NCI-H2029 treated with DMSO at 0.1 percent for 48 hours (cell line): ENCODE measurements at places on chromosomes 13 and 19.

GRCh38 chr13:44300895-44301638, 72.6 kb upstream of the SERP2 start:
- DNase-seq: peak; percentile 44

DNA sequence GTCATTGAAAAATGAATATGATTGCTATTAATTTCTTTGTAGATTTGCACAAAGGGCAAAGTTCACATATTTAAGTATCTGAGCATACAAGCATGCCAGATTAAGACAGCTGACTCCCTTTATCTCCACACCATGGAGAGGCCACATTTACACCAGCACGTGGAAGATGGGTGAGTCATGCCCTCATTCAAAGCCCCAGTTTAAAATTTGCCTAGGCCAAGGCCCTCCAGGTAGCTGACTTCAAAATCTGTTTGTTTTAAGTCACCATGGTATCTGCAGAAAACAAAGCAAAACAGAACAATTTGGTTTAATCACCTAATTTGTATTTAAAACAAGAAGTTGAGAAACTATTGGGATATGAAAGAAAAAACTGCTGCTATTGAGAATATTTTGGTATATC, 109.2 kb downstream of the ESD start:
- no peak for DNase-seq

DNA sequence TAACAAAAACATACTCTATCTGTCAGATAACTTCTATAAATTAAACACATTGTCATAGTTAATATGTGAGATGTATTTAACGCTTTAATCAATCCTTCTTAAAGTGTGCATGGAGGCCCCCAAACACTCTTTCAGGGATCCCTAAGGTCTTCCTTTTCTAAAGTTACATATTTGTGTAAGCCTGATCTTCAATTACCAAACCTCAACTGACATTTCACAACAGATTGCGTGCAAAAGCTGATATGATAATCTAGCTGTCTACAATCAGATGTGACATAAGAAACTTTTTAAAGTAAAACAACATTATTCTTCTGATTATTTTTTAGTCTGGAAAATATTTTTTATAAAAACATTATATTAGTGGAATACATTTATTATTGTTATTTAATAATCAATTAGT, 1850.4 kb downstream of the OLFM4 start:
- no peak for DNase-seq

GRCh38 chr13:93183302-93183701, 43.3 kb upstream of the GPC6 start:
- no peak for DNase-seq

DNA sequence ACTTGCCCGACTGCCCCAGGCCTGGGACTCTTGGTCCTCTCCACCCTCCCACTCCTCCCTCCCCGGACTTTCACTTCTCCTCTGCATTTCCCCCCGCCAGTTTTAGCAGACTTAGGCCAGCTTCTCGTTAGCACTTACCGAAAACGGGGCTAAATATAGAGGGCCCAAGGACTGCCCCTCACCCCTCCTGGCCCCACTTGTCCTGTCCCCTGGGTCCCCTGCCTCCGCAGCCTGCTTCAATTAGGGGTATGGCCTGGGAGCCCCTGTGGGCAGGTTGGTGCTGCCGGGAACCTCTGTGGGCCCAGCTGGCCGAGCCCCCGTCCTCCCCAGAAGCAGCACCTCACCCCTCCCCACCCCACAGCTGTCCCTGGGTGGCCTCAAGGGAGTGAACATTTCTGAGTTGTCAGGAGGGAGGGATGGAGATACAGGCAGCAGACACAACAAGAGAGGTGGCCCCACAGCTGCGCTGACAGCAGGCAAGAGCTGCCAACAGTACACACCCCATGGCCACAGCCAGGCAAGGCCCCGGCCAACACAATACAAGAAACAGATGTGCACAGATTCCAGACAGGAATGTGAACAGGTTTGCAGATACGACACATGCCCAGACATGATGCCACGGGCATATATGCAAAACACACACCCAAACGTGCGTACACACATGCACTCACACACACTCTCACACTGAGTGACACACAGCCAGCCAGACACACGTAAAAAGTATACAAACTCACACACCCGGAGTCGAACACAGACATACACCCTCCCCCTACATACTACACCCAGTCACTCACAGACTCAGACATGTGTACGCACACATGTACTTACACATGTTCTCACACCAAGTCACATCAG, 2.6 kb downstream of the POU2F2 start:
- DNase-seq: no peak

DNA sequence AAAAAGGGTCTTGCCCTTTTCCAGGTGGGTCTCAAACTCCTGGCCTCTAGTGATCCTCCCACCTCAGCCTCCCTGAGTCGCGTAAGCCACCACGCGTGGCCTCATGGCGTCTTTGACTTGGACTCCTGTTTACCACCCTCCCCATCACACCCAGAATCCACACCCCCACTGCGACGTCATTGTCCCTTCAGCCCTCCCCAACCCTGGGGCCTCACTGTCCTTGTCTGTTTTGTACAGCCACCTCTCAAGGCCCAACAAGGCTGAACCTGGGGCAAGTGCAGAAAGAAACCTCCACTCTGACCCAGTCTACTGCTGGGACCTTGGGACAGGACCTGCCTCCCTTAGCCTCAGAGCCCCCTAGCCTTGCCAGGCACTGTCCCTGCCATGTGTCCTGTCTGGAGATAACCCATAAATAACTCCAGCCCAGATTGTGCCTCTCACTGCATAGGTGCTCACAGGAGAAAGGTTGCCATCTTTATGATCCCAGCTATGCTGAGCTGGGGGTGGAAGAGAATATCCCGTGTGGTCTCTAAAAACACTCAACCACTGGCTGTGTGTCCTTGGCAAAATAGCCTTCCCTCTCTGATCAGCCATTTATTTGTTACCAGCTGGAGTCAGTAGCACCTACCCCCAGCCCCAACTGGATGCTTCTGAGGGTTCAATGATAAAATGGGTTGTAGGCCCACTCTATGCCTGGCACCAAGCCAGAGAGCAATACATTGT, 1.8 kb upstream of the IFI30 start:
- no peak for DNase-seq

GRCh38 chr19:50486823-50487515, 10.3 kb upstream of the GARIN5A start:
- no peak for DNase-seq
